ENCODE measurements at places on chromosomes 2 and 18.

GRCh38 chr18:63965716-63966330, 4.1 kb upstream of the SERPINB8 start:
- no peak for DNase-seq

- DNase-seq, result no peak
These were observed 32.6 kb downstream of the MYO7B start for GRCh38 chr2:127568128-127568527.

DNA sequence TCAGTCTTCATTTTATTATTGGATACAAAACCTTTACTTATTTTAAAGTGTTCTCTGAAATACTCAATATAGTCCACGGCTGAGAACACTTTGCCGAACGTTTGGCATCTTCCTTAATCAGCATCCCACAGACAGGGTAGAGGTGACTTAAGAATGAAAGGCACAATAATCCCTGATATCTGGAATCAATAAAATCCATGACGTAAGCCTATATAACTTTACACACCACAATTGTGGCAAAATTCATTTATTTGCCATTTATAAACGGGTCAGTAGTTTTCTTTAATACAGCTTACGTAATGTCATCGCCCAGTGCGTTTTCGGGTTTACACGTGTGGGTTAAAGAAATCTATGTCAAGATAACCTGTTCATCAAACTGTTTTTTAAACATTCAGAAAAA, 1.3 kb downstream of the MGAT4A start:
- no peak for DNase-seq

- no peak for DNase-seq
These were observed 173.6 kb downstream of the GRB14 start for GRCh38 chr2:164447660-164448059.

DNA sequence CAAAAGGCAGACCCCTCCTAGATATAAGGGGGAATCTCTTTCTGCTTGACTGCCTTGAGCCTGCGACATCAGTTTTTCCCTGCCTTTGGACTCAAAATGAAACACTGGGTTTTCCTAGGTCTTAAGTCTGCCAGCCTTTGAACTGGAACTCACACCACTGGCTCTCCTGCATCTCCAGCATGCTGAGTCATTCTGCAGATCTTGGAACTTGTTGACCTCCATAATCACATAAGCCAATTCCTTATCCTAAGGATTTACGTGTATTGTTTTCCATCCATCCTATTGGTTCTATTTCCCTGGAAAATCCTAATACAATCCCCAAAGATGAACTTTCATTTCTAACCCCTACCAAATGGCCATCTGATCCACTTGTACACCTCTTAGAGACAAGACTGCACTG, 88.0 kb downstream of the AFF3 start:
- DNase-seq, result no peak

GRCh38 chr2:69299772-69300516, 87.1 kb downstream of the GFPT1 start:
- DNase-seq, result no peak

DNA sequence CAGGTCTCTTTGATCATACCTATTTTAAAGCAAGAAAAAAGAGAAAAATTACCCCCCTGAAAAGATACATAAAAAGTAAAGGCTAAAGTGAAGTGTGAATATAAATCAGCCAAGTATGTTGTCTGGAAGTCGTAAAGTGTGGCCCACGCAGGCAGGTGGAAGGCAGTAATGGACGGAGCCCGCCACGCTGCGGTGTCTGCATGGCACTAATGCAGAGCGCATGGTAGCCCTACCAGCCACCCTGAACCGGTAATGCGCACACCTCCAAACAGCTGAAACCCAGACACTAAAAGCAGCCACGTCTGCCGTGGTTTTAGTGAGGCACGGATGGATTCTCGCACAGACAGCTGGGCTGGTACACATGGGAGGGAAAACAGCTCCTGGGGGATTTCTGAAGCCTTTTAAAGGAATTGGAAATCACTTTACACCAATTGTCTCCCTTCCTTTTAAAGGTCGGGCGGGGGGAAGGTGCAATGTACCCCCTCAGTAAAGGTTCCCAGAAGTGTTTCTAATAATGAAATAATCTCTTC, 615.2 kb downstream of the CNTNAP5 start:
- DNase-seq, result no peak

- no peak for DNase-seq
These were observed 134.5 kb upstream of the CAB39 start for GRCh38 chr2:230578106-230578505.
